ENCODE measurements at places on chromosomes 7 and 10.

DNA sequence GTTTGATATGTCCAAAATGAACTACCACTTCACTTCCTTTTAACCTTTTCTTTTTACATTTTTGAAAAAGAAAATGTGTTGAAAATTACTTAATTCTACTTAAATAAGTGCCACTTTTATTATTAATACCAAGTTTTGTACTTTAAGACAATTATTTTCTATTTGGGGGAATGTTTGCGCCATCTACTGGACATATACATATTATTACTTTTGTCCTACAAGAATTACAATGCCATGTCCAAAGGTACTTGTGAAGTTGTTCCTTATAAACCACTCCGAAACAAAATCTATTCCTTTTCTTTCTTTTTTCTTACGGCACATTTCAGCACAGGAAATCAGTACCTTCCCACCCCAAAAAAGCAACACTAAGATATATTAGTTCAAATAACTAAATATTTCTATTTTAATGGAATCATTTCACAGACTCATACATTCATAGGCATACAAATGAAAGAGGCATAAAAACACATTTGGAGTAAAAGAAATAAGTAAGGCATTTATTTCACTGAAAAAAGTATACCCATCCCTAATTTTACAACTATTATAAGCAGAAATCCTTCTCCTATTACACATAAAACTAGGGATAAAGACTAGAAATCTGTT is 169.9 kb downstream of the RNF133 start:
- no peak for DNase-seq

DNA sequence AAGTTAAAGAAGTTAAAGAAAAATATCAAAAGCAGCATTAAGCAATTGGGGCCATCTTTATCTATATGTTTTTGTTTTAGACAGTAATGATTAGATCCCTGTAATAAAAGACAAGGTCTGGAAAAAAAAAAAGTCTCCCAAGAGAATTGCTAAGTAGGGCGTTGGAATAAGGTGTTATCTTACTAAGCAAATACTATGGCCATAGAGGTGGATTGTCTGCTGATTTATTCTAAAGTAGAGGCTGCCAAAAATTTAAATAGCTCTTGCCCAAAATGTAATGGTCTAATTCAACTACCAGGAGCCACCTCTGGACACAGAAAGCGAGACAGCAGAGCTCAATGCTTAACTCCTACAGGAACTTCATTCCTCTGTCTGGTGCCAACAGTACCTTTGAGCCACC is 71.6 kb downstream of the HERPUD2 start:
- no peak for DNase-seq

GRCh38 chr7:132782777-132783640 is 206.7 kb upstream of the PLXNA4 start:
- DNase-seq: no peak

DNA sequence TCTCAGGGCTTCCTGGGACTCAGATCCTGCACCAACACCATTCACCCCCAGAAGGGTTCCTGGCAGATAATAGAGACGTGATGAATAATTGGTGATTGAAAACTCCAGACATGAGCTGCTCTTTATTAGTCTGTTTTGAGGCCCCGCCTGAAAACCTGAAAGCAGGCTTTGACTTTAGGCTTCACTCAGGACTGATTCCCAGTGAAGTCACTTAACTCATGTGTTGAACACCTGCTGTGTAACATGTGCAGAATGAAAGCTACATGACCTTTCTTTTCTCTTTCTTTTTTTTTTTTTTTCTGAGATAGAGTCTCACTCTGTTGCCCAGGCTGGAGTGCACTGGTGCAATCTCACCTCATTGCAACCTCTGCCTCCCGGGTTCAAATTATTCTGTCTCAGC is 8.9 kb downstream of the SPACDR start:
- no peak for DNase-seq

DNA sequence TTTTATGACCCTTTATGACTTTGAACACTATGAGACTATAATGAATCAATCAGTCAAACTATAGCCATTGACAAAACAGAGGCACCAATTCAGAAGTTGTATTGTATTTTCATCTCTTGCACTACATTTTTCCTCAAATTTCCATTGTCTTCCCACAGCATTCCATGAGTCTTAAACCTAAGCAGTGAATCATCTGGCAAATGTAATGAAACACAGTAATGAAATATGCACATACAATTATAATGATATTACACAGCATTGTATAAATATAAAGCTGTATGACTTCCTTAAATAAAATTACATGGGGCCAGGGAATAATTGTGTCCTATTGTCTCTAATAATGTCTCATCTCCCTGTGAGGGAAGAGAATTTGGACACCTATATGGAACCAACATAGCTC is 45.0 kb downstream of the VWDE start:
- DNase-seq: no peak

- no peak for DNase-seq
These were observed 175.2 kb upstream of the ASAH2 start for GRCh38 chr10:50426485-50426884.

DNA sequence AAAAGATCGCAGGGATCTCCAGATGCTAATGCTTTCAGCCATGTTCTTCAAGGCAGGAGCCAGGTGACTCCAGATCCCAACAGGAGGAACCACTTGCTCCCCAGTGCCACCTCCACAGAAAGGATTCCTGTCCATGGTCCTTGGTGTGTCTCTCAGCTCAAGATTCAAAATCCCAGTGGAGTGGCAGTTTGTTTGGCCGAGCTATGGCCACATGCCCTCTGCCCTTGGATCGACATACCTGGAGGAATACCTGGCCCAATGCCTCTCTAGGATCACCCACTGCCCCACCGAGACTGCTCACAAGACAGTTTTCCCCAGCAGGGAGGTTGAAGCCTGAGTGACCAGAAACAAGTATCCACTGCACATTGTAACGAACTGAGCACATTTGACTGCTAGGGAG is 3.9 kb upstream of the GPRIN2 start:
- DNase-seq: no peak

- no peak for DNase-seq
These were observed 33.2 kb downstream of the ABCC2 start for GRCh38 chr10:99815621-99816020.

GRCh38 chr10:89224739-89225443 is 17.8 kb upstream of the CH25H start:
- DNase-seq: no peak

Data from CD4-positive, alpha-beta T cell treated with Interleukin-15 for 4 hours (primary cell).